Left ventricle myocardium superior (tissue), 1 donor: ENCODE measurements at places on chromosomes 5 and 9. TPM values are rescaled to one million over a fixed set of nuclear protein-coding genes. Genes with fewer than 3 reads are reported as not detected.

The C9 gene
- not detected for total RNA-seq

The SHROOM1 gene
- total RNA-seq: 5.7 TPM

The CACFD1 gene
- 11.8 TPM for total RNA-seq

The SLCO4C1 gene
- 0.17 TPM for total RNA-seq

The KIAA0825 gene
- total RNA-seq: 2.2 TPM

The STARD4 gene
- 3.8 TPM for total RNA-seq

The FLT4 gene
- total RNA-seq: 8.0 TPM

The FRMPD1 gene
- 1.8 TPM for total RNA-seq
